ENCODE measurements at places on chromosomes 2 and 18. TPM values are rescaled to one million over a fixed set of nuclear protein-coding genes. Genes with fewer than 3 reads are reported as not detected.

ARHGAP28 gene
- total RNA-seq: 0.30 TPM

SPC25 gene
- total RNA-seq: 3.6 TPM

DNAH7 gene
- total RNA-seq: 0.30 TPM

DYNAP gene
- not detected for total RNA-seq

EMX1 gene
- not detected for total RNA-seq

CHST9 gene
- not detected for total RNA-seq

FZD7 gene
- total RNA-seq: 51.4 TPM

CCDC195 gene
- total RNA-seq: not detected

AGAP1 gene
- 11.3 TPM for total RNA-seq

CDK5R2 gene
- 0.05 TPM for total RNA-seq

ELOA2 gene
- not detected for total RNA-seq

PCARE gene
- not detected for total RNA-seq

INHBB gene
- not detected for total RNA-seq

ZNF804A gene
- 4.4 TPM for total RNA-seq

UGT1A10 gene
- total RNA-seq: not detected

C18orf54 gene
- 8.6 TPM for total RNA-seq

GPR17 gene
- total RNA-seq: not detected

MYOM1 gene
- 3.0 TPM for total RNA-seq

SFT2D3 gene
- total RNA-seq: 5.3 TPM

NPHP1 gene
- total RNA-seq: 5.0 TPM

C2orf92 gene
- 3.1 TPM for total RNA-seq

POTEJ gene
- total RNA-seq: not detected

MPV17 gene
- 107 TPM for total RNA-seq

TSGA10 gene
- 13.1 TPM for total RNA-seq

EVX2 gene
- not detected for total RNA-seq

AGPS gene
- 64.7 TPM for total RNA-seq
